H1 (cell line): ENCODE measurements at places on chromosomes 1 and 21. TPM values are rescaled to one million over a fixed set of nuclear protein-coding genes. Genes with fewer than 3 reads are reported as not detected.

The MMEL1 gene
- total RNA-seq: 0.91 TPM in 1 of 2 replicates, not detected in the other

GRCh38 chr21:15221799-15222386, 157.1 kb upstream of the NRIP1 start:
- peak; percentile 46 for DNase-seq

DNA sequence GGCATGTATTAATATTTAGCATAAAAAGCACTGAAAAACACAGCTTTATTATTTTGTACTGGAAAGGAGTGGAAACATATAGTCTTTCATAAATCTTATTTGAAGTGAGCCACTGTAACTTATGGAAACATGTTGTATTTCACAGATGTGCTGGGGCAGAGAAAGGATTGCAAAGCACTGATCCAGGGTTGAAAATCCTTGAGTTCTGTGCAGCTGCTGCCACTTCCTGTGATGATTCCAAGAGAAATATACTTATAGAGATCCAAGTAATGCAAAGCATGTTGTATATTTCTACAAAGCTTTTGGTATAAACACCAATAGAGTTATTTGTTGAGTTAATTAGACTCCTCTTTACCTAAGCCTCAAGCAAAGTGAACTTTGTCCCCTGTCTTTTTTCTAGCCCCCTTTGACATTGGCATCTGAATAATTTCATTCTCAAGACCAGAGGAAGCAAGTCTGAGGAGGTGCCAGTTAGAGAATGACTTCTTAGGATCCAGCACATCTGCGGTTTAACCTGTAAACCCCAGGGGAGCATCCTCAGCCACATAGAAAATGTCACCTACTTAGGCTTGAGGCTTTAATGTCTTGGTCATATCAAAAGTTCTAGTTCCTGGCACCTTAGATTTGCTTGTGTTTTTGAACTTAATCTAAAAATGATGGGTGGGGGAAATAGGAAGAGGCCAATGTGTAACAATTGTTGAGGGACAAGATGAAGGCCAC, 173.3 kb downstream of the FASLG start:
- DNase-seq: no peak

- DNase-seq: no peak
These were observed 30.1 kb downstream of the LRRC8D start for GRCh38 chr1:89850844-89851415.

- DNase-seq: no peak
These were observed 2.7 kb downstream of the CDKN2C start for GRCh38 chr1:50972766-50973165.

- no peak for DNase-seq
These were observed 56.2 kb upstream of the NUF2 start for GRCh38 chr1:163265547-163265946.

GRCh38 chr1:27575840-27576331, 28.1 kb downstream of the AHDC1 start:
- peak; percentile 85 for DNase-seq

The INSRR gene
- not detected in 2 replicates for total RNA-seq

DNA sequence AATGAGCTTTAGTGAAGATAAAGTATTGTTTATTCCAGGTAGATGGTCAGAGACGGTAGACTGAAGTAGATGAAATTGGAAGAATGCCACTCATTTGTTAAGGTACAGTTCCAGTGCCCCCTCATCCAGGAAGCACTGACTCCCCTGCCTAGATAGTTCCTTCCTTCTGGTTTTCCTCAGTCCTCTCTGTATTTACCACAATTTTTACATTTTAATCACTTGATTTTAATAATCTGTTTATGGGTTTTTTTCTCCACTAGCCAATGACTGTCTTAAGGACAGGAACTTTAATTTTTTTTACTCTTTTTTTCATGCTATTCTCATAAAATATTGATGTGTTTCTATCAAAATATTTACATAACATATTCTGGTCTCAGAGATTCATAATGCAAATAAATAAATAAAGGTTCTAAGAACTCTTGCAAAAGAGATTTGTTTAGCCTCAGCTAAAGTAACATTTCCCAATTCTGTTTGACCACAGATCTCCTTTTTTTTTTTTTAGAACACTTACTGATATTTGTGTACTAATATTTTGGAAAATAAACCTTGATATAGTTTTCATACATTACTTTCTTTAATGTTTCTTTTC, 651.6 kb downstream of the PLPP3 start:
- DNase-seq: no peak
